ENCODE measurements at places on chromosomes 4 and X. TPM values are rescaled to one million over a fixed set of nuclear protein-coding genes. Genes with fewer than 3 reads are reported as not detected.
A peak's percentile ranks its signal among the peaks of the same experiment; 100 is the strongest.

GRCh38 chrX:134794692-134795091 lies 136.4 kb upstream of the PLAC1 start:
- no peak for DNase-seq

GRCh38 chrX:38768079-38768478 lies 33.2 kb upstream of the MID1IP1 start:
- no peak for DNase-seq

DNA sequence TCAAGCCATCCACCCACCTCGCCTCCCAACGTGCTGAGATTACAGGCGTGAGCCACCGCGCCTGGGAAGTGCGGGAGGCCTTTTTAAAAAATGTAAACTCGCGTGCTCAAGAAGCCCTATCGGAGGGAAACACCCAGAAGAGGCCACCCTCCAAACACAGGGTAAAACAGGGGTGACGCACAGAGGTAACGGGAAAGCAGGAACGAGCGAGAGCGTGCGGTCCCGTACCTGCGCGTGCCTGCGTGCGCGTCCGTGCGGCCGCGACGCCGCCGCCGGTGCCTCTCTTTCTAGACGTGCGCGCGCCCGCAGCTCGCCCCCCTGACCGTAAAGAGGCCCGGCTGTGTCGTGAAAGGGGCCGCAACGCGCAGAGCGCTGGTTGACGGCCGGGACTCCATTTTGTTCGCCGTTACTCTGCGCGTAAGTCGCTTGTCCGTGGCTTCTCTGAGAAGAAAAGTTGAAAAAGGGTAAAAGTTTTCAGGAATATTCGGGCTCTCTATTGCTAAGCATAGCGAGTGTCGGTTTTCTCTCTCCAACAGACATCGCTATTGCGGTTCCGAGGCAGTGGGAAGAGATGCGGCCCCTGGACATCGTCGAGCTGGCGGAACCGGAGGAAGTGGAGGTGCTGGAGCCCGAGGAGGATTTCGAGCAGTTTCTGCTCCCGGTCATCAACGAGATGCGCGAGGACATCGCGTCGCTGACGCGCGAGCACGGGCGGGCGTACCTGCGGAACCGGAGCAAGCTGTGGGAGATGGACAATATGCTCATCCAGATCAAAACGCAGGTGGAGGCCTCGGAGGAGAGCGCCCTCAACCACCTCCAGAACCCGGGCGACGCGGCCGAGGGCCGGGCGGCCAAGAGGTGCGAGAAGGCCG lies at the start of gene MRFAP1:
TSS of gene MRFAP1 (plus strand) at position 394 of the 872 bp plus-strand sequence. CDS start at position 572, 178 bp downstream.
- peak; percentile 96 for DNase-seq

GRCh38 chr4:164614999-164615398 lies 138.9 kb upstream of the SMIM31 start:
- no peak for DNase-seq

The DCLK2 gene
- total RNA-seq = 0.68 TPM

The RPL39 gene
- total RNA-seq = 513 TPM
